Hematopoietic multipotent progenitor cell treated with erythropoietin and hydrocortisone succinate and interleukin-3 and kit ligand, for 4 days (in vitro differentiated cells): ENCODE measurements at places on chromosomes 3 and 15.

- no peak for DNase-seq
Measured at GRCh38 chr3:158443632-158444031, 127.4 kb upstream of the MLF1 start.

GRCh38 chr3:73759297-73759711, 134.6 kb upstream of the PDZRN3 start:
- DNase-seq, result no peak

DNA sequence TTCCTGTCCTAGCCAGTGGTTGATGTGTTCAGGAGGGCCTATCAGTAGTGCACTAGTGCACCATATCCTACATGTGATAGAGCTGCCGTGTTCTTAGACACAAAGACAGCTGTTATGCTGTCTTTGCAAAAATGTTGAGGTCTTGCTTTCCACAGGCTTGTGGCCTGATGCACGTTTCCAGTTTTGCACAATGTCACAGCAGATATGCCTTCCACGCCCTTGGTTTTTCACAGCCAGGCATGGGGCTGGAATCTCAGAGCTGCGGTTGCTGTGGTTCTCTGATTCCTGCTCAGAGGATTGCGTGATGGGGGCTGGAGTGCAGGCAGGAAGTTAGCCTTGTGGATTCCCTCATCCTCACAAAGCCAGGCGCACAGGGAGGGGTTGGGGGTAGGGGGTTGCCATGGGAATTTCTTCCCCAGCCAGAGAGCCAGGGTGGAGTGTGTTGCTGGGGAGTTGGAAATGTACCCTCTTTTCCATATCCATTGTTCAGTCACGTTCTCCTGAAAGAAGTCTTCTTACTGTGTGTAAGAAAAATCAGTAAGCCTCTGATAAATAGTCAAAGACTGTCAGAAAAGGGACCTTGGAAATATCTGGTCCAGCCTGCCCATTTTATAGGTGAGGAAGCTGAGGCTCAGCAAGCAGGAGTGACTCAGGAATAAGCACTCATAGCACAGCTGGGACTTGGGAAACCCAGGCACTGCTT, 79.4 kb downstream of the SMAD3 start:
- DNase-seq, result peak; percentile 67

DNA sequence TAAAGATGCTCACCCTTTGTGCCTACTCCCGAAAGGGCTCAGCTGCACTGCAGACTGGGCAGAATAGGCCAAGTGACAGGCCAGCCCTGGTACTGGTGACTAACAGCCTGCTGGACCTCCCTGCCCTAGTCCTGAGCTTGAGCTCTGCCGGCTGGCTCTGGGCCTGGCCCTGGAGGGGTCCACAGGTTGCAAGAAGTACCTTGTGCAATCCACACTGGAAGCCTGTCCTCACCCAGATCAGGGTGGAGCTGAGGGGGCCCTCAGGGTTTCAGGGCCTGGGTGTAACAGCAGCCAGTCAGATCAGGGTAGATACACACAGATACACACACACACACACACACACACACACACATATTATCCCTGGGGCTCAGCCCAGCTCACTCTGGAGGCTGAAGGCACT, 27.3 kb upstream of the PLA2G4D start:
- peak; percentile 62 for DNase-seq

GRCh38 chr3:191005790-191006189, 143.3 kb upstream of the GMNC start:
- DNase-seq, result no peak

- peak; percentile 75 for DNase-seq
Measured at GRCh38 chr3:15783361-15783969, 14.3 kb downstream of the ANKRD28 start.

DNA sequence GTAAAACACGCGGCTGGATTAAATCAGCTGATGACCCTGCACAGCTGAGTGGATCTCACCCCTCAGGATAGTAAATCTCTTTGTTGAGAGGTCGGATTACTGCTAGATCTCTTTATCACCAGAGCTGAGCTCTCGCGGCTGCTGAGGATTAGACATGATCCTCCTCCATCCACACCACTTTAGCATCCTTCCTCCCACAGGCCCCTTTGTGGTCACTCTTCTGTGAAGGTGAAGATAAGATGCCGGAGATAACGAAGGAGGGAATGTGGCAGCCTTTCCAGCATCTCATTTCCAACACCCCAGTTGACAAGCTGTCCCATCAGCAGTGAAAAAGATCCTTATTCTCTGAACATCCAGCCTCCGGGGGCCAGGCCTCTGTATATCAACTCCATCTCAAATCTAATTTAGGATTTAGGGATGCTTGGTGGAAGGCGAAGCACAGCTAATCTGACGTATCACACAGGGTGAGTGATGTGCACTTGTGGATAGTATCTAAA, 47.5 kb upstream of the SELENOK start:
- no peak for DNase-seq

- peak; percentile 46 for DNase-seq
Measured at GRCh38 chr3:141769221-141769894, 6.2 kb downstream of the GRK7 start.

DNA sequence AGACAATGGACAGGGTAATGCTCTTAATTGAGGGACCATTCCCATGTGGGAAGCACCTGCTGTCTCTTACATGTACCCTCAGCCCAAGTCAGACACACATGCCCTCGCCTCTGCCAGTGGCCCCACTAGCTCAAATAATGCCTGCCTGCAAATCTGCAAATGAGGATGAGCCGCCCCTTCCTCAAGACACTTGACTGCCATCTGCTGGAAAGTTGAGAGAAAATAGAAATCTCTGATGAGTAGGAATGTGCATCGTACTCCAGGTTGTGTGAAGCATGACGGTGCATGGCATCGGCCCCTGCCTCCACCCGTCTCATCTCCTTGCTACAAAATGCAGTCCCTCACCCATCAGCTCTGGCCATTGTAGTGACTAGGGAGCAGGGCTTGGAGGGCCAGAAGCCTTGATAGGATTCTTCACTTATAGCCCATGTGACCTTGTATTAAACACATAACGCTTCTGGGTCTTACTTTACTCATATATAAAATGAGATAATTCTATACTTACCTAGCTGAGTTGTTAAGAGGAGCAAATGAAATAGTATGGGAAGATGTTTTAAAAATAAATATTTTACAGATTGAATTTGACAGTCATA, 6.3 kb upstream of the SCN5A start:
- peak; percentile 75 for DNase-seq

DNA sequence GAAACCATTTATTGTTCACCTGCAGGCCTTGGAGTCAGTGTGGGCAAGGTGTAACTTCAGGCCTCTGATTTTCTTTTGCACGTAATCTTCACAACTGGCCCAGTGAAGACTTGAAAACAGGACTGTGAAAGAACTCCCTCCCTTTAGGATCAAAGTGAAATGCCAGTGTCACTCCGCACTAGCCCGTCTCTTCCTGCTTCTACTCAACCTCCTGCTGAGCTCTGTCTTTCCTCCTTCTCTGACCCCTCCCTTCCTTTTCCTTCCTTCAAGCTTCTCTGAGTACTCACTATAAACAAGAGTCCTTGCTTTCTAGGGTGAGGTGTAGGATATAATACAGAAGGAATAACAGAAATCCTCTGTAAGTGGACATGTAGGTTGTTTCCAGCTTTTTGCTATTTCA, 28.5 kb downstream of the TMEM41A start:
- DNase-seq, result no peak

DNA sequence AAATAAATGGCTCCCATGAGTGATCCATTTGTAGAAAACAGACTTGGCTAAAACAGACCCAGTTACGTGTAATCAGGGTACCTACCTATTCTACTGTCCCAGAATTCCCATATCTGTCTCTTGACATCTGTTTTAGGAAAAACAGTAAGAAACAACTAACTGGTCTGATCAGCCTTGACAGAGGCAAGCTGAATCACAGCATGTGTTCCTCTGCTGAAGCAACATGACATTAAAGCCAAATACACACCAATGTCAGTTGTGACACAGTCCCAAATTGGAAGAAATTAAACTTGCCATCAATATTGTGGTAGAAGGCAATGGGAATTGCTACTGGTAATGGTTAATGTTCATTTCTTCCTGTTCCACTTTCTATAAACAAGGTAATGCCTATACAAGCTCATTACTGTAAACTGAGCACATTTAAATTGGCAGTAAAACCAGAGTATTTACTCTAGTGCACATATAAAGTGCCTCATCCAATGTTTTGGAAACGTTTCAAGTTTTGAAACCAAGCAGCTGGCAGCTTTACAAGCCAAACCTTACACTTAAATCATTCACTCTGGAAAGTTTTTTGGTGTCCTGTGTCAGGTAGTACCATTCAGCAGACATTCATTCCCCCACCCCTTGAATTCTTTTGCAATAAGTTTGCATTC, 27.0 kb downstream of the ALDH1A2 start:
- DNase-seq, result no peak

DNA sequence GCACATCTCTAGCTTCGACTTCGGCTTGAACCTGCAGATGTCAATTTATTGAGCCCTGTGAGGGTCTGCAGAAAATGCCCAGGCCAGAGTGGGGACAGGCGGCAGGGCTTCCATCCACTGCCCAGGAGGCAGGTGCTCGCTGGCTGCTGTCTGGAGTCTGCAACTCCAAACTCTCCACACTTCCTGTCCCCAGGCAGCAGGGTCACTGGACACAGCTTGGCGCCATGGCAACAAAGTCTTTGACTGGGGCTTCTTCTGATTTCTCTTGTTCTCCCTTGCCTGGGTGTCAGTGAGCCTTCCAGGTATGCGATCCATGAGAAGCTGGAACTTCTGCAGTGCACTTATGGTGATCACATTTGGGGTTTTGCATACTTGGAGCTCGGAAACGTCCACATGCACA, 33.5 kb downstream of the SV2B start:
- no peak for DNase-seq

- peak; percentile 98 for DNase-seq
Measured at GRCh38 chr3:49856181-49857005, at the start of gene TRAIP. TRAIP (minus strand) TSS chr3:49856564; CDS start chr3:49856453, 111 bp downstream.

DNA sequence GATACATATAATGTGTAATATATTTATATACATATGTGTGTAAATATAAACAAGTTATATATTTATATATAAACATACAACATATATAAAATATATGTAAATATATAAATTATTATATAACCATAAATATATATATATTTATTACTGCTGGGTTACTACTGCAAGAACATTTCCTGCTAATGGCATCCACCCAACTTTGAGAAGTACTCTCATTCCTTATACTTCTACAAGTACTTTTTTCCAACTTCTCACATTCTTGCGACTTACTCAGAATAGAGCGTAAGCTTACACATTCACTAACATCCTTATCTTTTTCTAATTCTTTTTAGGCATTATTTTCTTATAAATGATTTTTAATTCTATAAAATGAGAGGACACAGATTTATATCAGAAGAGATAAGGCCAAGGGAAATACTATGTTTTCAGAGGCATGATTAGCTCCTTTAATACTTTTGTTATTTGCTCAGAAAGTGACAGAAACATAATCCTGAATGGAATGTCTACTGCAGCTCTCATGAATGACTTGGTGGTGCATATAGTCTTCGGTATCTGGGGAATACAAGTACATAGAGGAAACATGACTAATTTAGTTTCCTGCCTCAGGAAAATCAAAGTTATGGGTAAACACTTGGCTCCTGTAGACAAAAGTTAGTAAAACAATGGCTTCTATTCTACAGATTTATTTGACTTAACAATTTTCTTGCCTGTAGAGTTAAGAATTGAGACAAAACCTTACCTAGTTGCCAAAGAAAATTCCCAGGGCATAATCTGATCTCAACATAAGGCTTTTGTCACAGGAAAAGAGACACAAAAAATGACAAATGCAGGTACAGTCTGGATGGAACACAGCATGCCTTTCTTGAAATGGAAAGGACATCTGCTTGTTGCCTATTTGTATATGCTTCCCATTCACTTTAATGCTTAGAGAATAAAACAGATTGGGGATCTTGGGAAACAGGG, 453.9 kb downstream of the SQOR start:
- no peak for DNase-seq

GRCh38 chr3:132117642-132118041, 82.8 kb upstream of the CPNE4 start:
- DNase-seq, result no peak

DNA sequence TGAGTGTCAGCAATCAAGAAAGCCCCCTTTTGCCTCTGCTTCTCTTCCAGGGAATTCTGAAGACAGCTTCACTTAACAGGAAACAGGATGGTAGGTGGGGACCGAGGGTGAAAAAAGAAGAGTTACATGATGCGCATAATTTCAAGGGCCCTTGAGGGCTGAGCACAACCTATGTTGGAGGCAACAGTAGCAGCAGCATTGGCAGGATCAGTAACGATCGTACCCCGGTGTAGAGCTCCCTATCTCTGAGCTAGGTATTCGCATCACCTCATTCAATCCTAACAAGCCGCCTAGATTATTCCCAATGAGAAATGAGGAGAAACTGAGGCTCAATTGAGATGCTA, 432 bp upstream of the RAD54L2 start:
- peak; percentile 33 for DNase-seq

- no peak for DNase-seq
Measured at GRCh38 chr15:98682992-98683701, 34.8 kb downstream of the IGF1R start.

GRCh38 chr15:39194106-39194830, 386.6 kb upstream of the THBS1 start:
- no peak for DNase-seq

DNA sequence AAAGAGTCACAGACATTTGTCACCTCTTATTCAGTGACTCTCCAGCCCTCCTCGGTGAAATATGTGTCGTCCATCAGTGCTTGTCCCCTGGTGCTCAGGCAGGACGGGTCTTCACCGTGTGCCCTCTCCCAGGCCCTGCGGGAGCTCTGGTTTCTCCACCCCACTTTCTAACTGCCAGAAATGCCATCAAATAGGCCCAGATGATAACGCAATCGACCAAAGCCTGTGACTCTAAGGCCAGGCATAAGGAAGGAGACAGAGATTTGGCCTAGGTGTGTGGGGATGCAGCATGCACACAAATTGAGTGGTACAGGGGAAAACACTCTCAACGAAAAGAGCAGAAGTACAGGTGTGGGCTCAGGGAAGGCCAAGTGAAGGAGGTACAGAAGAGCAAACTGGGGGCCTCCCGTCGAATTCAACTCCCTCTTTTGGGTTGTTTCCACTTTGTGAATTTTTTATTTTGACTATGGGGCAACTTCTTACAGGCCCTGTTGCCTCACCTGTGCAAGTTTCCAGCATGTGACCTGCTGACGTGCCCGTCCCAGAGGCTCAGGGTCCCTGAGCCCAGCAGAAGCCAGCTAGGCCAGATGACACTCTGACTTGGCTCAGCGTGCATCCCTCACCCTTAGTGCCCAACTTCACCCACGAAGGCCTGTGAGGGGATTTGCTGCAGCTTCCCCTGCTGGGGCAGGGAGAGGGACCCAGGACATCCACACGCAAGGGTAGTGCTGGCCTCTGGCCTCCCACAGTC, 4.7 kb downstream of the NUP210 start:
- peak; percentile 21 for DNase-seq
